ENCODE measurements at places on chromosomes 5 and 9. TPM values are rescaled to one million over a fixed set of nuclear protein-coding genes. Genes with fewer than 3 reads are reported as not detected.

LURAP1L gene
- 49.0 TPM for total RNA-seq

KLHL9 gene
- total RNA-seq, result 57.9 TPM

TRPM6 gene
- under 0.01 TPM for total RNA-seq

ADRA1B gene
- 0.43 TPM for total RNA-seq

GRCh38 chr9:108860354-108860753 lies 1.7 kb upstream of the ACTL7A start:
- peak; percentile 13 for DNase-seq

DNA sequence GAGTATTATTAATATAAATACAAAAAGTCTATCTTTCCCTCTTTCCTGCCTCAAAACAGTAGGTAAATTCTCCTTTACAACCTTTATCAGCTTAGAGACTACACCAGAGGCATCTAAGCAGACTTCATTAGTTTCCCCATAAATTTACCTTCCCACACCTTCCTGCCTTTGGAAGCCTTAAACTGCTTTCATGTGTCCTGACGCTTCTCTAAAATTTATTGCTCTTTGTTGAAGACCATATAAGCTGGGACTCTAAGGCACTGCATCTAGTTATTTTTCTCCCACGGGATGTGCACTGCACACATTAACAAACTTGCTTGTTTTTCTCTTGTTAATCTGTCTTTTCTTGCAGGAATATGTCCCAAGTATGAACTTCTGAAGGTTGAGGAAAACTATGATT lies 51.8 kb downstream of the DEPDC1B start:
- no peak for DNase-seq

- no peak for DNase-seq
Measured at GRCh38 chr9:134440636-134441226, 114.5 kb downstream of the RXRA start.

DNA sequence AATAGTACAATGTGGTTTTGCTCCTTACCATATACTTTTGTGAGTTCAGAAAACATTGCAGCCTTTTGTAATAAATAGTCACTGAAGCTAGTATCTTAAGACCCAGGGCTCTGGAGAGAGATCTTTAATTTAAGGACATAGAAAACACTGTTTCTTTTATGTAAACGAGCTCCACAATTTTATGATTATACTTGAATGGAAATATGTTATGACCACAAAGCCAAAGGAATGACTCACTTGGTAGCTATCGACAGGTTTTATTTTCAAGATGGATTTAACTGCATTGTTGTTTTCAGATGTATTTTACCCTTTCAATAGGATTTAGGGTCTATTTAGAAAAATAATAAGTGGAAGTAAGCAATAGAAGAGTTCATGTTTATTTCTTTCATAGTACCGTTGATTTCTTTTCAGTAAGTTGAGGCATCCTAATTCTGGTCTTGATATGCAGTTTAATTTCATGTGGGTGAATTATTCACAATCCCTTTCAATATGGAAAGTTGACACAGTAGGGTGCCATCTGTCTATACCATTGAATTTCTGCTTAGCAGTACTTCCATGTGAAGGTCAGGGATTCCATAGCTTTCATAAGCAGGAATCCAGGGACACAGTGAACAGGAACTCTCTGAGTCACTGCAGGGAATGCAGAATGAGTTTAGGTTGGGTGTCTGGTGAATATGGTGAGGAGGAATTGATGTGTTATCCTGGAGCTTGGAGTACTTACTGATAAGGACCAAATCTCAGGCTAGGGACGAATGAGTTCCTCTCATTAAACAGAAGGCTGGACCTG lies 157.6 kb downstream of the CD180 start:
- DNase-seq, result peak; percentile 56

DNA sequence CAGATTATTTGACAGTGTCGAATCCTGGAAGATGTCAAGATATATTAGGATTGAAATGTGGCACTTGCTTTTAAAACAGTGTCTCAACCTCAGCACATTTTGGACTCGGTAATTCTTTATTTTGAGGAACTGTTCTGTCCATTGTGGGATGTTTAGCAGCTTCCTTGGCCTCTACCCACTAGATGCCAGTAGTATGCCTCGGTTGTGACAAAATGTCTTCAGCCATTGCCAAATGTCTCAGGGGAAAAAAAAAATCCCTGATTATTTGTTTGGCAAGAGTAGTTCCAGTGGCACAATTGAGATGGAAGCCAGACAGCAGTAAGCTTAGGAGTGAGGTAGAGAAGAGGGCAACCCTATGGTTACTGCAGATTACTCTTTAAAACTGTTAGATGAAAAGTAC lies 694.5 kb upstream of the RIOK2 start:
- DNase-seq, result no peak

DNA sequence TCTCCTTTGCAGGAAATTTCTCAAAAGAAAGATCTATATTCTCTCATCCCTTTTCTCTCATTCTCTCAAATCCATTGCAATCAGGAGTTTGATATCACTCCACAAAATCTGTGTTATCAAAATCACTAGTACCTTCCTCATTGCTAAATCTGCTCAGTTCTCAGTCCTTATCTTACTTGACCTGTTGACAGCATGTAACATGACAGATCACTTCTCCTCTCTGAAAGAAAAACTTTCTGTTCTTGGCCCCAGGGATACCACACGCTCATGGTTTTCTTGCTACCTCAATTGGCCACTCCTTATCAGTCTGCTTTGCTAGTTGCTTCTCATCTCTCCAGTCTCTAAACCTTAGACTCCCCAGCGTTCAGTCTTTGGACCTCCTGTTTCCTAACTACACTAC lies 22.1 kb downstream of the SRP19 start:
- no peak for DNase-seq

- DNase-seq, result no peak
Measured at GRCh38 chr9:130024597-130024994, 18.4 kb downstream of the FNBP1 start.
